Foreskin keratinocyte (primary cell): ENCODE measurements at places on chromosomes 13 and 19. TPM values are rescaled to one million over a fixed set of nuclear protein-coding genes. Genes with fewer than 3 reads are reported as not detected.

DNA sequence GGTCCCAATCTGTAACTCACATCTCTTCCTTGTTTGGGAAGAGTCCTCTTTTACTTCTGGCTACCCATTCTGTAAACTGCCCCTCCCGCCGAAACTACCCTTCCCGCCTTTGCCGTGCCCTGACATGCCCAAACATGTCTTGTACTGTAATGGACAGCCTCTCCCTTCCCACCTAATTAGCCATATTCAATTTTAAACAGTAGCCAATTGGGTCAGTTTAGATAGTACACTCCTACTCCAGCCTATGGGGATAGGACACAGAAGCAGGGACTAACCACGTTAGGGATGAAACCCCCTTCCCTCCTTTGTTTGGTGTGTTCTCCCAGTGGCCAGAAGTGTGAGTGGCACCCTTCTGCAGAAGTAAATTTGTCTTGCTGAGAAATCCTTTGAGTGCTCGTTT lies 34.2 kb downstream of the SACS start:
- DNase-seq = no peak

The CPB2 gene
- not detected in 2 replicates for total RNA-seq

The ARID3A gene
- total RNA-seq = 9.0 and 9.4 TPM in 2 replicates

DNA sequence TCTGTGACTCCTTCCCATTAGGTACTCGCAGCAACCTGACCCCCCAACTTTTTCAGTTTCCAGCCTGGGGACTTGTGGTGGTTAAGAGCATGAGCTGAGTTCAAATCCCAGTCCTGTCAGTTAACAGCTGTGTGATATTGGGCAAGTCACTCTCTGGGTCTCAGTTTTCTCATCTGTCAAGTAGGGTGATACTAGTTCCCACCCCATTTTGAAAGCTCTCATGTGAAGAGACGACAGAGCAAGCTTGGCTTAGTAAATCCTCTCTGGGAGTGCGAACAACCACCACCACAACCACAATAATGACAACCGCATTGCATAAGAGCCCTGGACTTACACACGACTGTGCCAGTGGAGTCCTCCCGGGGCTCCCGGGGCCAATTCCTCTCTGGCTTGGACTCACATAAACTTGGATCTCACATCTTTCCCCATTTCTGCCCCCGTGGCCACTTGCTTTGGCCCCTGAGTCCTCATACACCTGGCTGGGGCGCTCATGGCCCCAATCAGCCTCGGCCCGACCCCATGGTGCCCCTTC lies 454 bp downstream of the BLVRB start:
- peak; percentile 37 for DNase-seq

- peak; percentile 72 for DNase-seq
Measured at GRCh38 chr19:4052114-4052992, 14.3 kb downstream of the ZBTB7A start.

DNA sequence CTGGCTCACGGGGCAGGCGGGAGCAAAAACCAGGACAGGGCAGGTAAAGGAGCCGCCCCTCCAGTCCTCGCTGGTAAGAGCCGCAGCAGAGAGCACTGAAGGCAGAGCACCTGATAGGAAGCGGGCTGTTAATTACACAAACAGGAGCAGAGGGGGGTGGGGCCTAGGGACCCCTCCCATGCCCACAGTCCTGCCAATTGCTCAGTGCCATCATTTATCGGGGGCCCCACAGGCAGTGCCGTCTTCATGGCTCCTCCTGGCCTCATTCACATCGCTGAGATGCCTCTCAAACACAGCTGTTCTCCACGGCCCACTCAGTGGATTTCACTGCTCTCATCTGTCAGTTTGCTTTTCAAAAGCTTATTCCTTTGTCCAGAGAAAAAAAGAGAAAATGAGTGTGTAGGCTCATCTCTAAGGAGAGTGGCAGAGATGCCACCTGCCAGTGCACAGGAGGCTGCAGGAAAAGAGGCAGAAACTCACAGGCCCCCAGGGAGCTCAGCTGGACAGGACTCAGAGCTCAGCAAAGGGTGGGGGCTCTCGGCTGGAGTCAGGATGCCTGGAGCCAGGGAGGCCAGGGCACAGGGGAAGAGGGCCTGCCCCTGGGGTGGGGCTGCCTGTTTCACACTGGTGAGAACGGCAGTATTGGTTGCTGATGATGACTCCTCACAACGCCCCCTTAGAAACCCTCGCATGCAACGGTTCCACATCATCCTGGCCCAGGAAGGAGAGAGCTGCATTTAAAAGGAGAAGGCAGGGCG lies 174.6 kb downstream of the COL4A1 start:
- no peak for DNase-seq

The CEACAM1 gene
- 3.0 and 3.7 TPM in 2 replicates for total RNA-seq

The RFPL4AL1 gene
- total RNA-seq = not detected in 2 replicates

DNA sequence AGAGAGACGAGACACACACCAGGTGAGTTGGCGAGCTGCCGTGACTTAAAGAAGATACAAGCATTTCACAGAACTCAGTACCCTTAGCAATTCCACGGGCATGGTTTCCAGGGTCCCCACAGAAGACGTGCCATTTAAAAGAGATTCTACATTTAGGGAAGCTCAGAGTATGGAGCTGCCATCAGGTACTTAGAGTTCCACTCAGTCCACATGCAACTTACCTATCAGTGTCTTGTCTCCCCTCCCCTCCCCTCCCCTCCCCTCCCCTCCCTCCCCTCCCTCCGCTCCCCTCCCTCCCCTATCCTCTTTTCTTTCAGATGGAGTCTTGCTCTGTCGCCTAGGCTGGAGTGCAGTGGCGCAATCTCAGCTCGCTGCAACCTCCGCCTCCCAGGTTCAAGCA lies 12.2 kb downstream of the ZNF30 start:
- no peak for DNase-seq
